ENCODE measurements at places on chromosomes 4 and X.

- DNase-seq = no peak
Measured at GRCh38 chr4:36325926-36326325, 44.5 kb downstream of the DTHD1 start.

GRCh38 chr4:147991543-147992283, 259.8 kb downstream of the ARHGAP10 start:
- no peak for DNase-seq

DNA sequence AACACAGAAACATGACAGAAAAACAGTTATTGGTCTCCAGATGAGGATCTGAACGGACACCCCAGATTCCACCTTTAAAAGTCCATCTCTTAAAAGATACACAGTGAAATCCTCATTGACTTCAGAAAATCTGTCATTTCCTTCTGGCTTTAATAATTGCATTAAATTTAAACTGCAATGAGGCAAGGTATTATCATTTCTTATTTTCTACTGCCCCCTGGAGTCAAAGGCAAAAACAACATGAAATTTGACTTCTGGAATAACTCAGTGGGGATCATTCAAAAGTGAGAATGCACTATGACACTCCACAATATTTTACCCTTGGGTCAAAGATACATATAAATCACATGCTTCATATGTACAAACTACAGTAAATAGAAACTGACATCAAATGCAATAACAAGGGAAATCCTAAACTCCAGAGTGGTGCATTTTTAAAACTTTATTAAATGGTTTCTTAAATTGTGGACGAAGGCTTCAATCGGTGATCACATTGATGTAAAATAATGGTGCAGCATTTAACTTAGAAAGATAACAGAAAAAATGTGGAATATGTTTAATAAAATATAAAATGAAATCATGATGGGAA, 56.4 kb upstream of the SPANXN1 start:
- DNase-seq = no peak

DNA sequence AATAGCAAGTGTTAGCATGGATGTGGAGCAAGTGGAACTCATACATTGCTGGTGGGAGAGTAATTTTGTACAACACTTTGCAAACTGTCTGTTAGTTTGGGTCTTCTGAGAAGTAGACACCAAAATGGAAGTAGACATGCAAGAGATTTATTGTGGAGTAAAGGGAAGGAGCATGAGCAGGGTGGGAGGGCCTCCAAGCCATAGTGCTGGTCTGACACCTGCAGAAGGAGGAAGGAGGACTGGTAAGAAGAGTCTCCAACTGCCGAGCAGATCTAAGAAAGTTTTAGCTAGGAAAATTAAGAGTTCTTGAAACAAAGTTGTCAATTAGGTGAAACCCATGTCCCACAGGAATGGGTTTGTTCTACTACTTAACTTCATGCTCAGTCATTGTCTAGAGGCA, 64.0 kb upstream of the DDIT4L start:
- DNase-seq = no peak

- no peak for DNase-seq
Measured at GRCh38 chr4:146029147-146029546, 90.5 kb upstream of the ZNF827 start.

GRCh38 chrX:109709129-109709631, 23.9 kb downstream of the ACSL4 start:
- no peak for DNase-seq

GRCh38 chr4:151226004-151226932, 50.7 kb upstream of the PRSS48 start:
- DNase-seq = no peak

DNA sequence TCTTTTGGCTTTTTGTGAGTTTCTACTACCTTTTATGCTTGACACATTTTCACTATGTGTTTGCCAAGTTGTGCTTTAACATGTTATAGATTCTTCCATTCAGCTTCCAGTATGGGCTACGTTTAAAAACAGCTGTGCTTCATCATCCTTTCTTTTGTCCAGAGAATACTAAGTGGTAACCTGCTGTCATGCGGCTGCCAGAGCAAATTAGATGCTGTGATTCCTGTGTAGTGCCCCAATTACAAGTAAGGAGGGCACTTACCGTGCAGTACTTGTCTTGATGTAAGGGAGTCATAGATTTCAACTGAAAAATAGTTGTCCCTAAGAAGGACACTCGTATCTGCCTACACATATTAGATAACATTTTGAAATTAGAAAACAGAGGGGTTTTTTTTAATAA, 531.8 kb upstream of the GALNTL6 start:
- no peak for DNase-seq

DNA sequence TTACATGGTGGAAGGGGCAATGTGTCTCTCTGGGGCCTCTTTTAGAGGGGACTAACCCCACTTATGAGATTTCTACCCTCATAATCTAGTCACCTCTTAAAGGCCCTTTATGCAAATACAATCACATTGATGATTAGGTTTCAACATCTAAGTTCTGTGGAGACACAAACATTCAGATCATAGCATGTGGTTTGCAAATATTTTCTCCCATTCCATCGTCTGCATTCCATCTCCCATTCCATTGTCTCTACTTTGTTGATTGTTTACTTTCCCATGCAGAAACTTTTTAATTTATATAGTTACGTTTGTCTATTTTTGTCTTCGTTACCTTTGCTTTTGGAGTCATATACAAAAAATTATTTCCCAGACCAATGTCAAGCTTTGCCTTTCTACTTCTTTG, 927.5 kb upstream of the INTU start:
- no peak for DNase-seq

GRCh38 chrX:71993371-71993770, 82.7 kb downstream of the NHSL2 start:
- no peak for DNase-seq

DNA sequence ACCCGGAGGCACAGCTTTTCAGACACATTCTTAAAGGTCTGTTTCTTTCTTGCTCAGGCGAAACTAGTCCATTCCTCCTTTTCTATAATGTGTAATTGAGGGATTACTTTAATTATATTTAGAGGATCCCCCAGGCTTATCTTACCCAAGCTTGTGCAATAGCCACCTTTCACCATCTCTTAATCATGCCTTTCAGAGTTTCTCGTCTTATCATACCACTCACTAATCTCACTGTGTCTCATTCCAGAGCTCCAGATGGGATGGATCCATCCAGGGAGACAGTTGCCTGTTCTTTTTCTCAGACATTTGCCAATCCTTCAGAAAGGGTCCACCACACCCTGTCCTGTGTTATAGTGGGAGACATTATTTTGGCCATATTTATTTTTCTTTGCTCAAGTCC, 12.5 kb downstream of the SPARCL1 start:
- DNase-seq = no peak

GRCh38 chrX:110180928-110181310, 137.0 kb downstream of the AMMECR1 start:
- DNase-seq = no peak

DNA sequence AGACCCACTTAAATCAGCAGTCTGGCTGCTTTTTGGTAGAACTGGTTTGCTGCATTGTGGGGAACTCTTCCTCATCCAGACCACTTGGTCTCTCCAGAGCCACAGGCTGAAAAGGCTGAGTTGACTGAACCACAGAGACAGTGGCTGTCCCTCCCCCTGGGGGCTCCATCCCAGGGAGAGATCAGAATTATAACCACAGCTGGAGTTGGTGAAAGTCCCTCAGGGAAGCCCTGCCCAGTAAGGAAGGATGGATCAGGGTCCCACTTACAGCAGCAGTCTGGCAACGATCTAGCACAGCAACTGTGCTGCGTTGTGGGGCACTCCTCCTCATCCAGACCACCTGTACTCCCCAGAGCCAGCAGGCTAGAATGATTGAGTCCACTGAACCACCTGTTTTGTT, 212.7 kb downstream of the SOX3 start:
- no peak for DNase-seq

DNA sequence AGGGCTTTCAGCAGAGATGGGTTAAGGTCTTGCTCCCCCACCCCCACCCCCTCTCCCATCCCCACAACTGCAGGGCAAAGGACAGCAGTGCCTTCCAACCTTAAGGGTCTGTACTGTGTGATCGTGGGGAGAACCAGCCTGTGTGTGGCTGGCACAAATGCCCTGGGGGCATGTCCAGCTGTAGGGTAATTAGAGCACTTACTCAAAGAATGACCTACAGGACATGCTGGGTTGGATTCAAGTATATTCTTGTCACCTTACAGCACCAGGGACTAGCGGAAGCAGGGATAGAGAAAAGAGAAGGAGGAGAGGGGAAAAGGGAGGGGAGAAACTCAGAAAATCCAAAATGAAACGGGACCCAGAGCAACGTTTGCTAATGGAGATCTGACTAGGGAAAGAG, 191.3 kb upstream of the GATB start:
- DNase-seq = no peak

GRCh38 chr4:82774711-82775171, 23.9 kb downstream of the SCD5 start:
- no peak for DNase-seq

GRCh38 chrX:83535417-83536196, 27.5 kb downstream of the POU3F4 start:
- DNase-seq = no peak

- DNase-seq = no peak
Measured at GRCh38 chrX:68868316-68868715, 39.5 kb downstream of the EFNB1 start.

DNA sequence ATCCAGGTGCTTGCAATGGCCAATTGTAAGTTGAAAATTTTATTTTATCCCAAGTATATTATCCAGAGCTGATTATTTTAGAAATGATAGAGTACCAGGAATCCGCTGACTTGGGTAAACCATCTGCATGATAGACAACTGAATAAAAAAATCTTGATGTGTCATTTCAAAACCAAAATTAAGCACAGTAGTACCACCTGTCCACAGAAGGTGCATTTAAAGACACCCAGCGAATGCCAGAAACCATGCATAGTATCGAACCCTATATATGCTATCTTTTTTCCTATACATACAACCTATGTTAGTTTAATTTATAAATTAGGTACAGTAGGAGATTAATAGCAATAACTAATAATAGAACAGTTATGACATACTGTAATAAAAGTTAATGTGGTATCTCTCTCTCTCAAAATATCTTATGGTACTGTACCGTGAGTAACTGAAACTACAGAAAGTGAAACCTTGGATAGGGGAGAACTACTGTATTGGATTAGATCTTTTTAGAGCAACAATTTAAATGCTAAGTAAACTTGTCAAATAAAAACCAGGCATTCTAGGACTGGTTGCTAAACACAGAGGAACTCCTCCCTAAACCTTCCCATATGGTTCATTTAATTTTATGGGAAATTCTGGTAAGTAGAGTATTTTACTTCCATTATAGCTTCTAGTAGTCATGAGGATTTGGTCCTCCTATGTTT, 6.2 kb downstream of the NEIL3 start:
- DNase-seq = no peak

- no peak for DNase-seq
Measured at GRCh38 chrX:41481264-41482109, 34.3 kb downstream of the NYX start.

GRCh38 chr4:766559-767283, 59.2 kb downstream of the CPLX1 start:
- DNase-seq = no peak

GRCh38 chr4:112896609-112897190, 152.8 kb upstream of the ANK2 start:
- no peak for DNase-seq

DNA sequence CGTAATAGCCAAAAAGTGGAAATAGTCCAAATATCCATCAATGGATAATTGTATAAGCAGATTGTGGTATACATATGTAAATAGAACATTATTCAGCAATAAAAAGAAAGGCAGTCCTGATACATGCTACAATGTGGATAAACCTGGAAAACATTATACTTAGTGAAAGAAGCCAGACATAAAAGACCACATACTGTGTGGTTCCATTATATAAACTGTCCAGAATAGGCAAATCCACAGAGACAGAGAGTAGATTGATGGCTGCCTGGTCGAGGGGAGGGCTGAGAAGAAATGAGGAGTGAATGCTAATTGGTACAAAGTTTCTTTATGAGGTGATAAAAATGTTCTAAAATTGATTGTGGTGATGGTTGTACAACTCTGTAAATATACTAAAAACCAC, 397.4 kb upstream of the RPS6KA3 start:
- no peak for DNase-seq

DNA sequence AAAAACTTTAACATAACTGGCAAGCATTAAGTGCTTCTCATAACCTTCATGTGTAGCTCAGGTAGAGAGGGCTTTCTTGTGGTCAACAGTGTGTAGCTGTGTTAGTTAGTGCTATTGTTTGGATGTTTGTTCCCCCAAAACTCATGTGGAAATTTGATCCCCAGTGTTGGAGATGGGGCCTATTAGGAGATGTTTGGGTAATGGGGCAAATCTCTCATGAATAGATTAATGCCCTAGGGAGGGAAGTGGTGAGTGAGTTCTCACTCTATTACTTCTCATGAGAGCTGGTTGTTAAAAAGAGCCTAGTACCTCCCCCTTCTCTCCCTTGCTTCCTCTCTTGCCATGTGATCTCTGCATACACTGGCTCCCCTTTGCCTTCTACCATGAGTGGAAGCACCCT, 16.5 kb upstream of the SLC25A43 start:
- no peak for DNase-seq

GRCh38 chr4:19300213-19300612, 951.5 kb upstream of the SLIT2 start:
- DNase-seq = no peak

DNA sequence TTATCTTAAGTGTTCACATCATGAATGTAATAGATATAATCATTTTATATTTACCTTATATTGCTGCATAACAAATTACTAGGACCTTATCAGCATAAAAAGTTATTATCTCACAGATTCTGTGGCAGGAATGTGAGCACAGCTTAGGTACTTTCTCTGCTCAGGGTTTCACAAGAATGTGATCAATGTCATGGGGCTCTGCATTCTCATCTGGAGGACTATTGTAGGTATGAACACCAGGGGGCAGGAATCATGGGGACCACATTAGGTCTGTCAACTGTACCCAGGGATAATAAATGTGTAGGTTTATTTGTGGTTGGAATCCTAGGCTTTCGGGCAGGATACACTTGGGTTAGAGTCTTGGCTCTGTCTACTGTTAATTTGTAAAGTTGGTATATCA, 519.2 kb downstream of the ARAP2 start:
- DNase-seq = no peak

- no peak for DNase-seq
Measured at GRCh38 chr4:185870366-185870765, 58.4 kb upstream of the SORBS2 start.

GRCh38 chr4:23058165-23058776, 365.5 kb downstream of the GBA3 start:
- no peak for DNase-seq

- DNase-seq = no peak
Measured at GRCh38 chr4:186644737-186645261, 78.9 kb downstream of the FAT1 start.
